ENCODE measurements at places on chromosomes 6 and 20.
A peak's percentile ranks its signal among the peaks of the same experiment; 100 is the strongest.

DNA sequence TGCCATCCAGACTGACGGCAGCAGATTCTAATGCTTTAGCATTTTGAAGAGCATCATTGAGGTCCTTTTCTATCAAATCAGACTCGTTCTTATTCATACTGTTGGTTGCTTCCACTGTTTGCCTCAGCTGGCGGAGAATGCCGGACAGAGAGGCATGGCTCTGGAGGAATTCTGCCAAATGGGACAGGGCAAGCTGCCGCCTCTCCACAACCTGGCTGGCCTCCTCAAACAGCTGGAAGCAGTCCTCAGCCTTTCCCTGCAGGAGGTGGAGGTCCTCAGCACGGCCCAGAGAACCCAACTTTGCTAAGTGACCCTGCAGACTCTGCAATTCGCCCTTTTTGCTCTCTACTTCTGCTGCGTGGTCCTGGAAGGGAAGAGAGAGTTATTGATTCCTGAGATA, 220.5 kb downstream of the SYNE1 start:
- DNase-seq: no peak

- no peak for DNase-seq
Observed at GRCh38 chr6:169155481-169155880, 98.2 kb downstream of the THBS2 start.

GRCh38 chr20:58584881-58585752, 66.0 kb upstream of the STX16 start:
- no peak for DNase-seq

DNA sequence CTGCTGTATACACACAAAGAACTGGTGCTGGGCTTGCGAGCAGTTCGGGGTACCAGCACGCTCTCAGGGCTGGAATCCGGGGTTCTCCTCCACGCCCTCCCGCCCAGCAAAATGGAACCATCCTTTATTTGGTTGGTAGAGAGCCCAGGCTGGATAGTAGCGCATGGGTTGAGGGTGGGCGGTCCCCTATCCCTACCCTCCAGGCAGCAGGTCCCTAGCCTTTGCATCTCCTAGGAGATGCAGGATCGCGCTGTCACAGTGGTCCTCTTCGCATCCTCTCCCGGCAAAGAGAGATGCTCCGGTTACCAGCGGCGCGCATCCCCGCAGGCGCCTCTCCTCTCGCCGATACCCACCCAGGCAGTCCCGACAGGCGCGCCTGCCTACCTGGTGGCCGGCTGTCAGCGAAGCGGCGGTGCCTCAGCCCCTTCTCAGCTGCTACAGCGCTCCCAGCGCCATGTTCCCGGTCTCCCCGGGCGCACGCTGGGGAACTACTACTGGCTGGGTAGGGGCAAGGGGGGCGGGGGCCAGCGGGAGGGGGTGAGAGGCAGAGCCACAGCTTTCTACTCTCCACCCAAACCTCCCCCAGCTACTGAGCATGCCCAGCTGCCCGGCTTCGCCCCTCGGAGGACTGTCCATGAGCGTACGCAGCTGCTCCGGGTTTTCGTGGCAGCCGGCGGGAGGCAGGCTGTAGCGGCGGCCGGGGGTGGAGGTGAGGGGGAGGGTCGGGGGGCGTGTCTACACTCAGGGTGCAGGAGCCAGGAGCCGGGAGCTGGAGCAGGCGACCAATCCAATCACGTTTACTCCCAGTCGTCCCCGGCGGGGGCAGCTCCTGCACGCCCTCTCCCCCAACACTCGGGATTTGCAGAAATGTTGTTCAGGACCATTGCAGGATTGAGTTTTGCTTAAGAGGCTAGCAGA, at the start of gene PAK5:
Gene PAK5 (minus strand): TSS at position 699 of the 918 bp plus-strand sequence. CDS start 194,748 bp downstream, outside the sequence.
- DNase-seq: no peak

DNA sequence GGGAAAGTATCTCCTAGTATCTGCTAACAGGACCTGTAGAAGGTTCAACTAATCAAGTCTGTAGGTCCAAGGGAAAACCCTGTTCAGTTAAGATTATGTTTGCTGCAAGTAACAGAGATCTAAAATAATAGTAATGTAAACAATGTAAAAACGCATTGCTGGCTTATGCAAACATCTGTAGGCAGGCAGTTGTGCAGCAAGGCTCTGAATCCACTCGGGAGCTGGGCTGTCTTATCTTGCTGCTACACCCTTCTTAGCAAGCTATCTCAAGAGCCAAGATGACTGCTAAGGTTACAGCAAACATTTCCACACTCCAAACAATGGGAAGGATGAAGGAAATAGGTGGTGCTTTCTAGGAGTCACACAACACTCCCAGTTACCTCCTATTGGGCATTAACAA, 397.3 kb upstream of the NRSN1 start:
- DNase-seq: no peak

- DNase-seq: peak; percentile 51
Observed at GRCh38 chr6:30450909-30451841, 38.1 kb upstream of the HLA-E start.

GRCh38 chr6:14763139-14763538, 482.7 kb upstream of the JARID2 start:
- DNase-seq: no peak

- no peak for DNase-seq
Observed at GRCh38 chr6:158500016-158500735, 59.7 kb upstream of the TMEM181 start.

DNA sequence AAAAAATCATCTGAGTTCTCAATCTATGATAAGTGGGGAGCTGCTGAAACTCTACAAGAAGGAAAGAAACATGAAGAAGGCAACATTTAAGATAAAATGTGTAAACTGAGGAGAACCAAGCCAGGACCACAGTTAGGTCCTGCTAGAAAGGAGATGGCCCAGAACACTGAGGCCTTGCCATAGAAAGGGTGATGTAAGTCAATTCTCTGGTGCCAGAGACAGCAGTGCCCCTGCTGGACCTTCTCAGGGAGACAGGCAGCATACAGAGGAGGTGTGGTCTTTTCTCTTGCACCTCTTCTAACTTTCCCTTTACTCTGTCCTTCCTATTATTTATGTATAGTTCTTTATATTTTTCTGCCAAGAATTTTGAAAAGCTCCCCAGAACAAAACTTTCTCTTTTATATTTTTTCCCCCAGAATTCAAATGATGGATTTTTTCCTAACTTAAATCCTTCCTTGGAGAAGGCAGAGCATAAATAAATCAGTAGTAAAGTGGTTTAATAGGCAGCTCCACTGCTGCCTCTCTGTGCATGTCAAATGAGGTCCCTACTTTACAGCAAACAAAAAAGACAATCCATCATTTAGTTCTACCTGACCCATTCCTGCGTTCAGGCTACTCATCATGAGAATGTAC, 9.0 kb downstream of the UQCC2 start:
- DNase-seq: peak; percentile 54

GRCh38 chr20:53186635-53187034, 214.5 kb downstream of the TSHZ2 start:
- DNase-seq: no peak

DNA sequence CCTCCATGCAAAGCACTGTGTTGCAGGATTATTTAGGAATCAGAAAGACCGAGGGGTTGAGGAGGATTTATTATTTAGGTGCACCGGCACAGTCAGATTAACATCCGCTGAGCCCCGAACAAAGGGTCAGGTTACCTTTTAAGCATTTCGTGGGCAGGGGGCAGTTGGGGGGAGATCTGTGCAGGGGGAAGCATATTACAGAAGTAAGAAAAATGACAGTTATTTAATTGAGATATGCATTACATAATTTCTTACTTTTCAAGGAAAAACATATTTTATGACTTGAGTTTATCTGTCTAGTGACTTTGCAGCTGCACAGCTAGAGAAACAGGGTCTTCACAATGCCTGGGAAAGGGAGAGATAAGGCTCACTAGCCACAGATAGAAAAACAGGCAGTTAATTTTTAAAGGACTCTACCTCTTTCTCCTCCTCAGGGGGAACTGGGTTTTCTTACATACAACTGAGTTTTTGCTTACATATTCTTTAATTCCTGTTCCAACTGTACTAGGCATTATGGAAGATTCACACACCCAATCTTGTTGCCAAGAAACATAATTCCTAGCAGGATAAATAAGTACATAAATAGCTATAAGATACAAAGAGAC, 1.7 kb upstream of the HINT3 start:
- no peak for DNase-seq

DNA sequence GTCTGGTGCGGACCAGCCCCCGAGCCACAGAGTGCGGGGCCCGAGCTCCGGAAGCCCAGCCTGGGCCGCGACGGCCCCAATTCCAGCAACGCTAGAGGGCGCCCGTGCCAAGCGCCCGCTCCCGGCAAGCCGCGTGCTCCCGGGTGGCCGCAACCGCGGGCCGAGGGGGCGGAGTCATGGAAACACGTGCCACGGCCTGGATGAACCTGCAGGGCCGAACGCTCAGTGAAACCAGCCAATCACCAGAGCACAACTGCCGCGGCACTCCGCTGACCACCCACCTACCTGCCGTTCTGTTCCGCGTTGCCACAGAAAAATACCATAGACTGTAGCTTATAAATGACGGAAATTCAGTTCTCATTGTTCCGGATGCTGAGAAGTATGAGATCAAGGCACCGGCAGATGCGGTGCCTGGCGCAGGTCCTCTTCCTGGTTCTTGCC, 85.7 kb upstream of the FOXC1 start:
- peak; percentile 83 for DNase-seq

DNA sequence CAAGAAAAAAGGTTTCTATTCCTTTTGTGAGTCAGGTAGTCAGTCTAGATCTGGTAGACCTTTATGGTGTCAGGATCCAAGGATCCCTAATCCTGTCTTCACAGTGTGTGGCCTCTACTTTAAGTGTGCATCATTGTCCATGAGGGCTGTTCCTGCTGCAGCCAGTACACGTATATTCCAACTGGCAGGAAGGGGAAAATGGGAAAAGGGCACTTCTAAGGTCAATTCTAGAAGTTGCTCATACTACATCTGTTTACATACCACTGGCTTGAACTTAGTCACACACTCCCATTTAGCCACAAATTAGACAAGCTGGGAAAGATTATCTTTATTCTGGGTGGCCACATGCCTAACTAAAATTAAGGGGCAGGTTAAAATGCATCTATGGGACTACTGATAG, 9.7 kb upstream of the MMS22L start:
- no peak for DNase-seq

- DNase-seq: no peak
Observed at GRCh38 chr6:64141680-64142079, 506.1 kb downstream of the PHF3 start.

GRCh38 chr6:133953634-133954415, 801 bp downstream of the TBPL1 start:
- no peak for DNase-seq

DNA sequence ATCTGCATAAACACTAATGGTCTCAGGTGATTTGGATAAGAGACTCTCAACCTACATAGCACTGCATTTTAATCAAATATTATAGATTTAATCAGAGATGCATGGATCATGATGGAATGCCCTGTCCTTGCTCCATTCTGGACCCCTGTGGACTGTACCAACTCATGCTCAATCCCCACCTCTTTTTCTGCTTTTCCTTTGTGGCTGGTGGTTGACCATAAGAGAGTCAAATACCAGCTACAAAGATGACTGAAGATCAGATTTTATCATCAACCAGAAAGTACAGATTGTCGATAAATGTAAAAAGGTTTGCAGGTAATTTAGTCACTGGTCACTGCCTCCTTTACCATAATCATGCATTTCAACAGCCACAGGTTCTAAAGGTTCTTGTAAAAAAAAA, 116.2 kb downstream of the ME1 start:
- DNase-seq: no peak

DNA sequence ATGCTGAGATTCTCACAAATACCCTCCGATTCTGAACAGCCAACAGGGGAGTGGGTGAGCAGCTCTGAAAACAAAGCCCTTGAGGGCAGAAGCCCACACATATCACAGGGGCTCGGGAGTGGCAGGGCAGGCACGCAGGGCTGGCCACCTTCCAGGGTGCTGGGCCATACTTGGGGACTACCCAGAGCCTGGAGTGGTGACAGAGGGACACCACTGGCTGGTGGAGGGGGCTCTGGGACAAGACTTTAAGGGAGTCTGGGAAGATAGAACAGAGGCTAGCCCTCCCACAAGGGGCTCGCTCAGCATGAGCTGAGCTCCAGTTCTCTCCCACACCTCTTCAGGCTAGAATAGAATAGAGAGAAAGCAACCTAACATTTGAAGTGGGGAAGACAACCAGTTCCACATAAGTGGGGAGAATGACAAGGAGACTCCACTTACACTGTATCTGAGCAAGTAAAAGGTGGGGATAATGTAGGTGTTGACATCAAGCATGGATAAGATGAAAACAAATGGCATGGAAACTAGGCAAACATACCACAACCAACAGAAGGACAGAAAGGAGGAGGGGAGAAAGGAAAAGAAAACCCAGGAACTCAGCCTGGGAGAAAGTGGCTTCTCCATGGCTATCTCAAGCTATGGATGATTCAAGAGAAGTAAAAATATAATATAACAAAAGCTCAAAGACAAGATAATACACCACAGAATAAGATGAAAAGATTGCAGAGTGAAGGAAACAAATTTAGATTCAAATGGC, 7.0 kb downstream of the PPIL1 start:
- no peak for DNase-seq

GRCh38 chr6:25746968-25747367, 7.6 kb upstream of the SLC17A4 start:
- no peak for DNase-seq

GRCh38 chr20:21681922-21682318, 23.5 kb upstream of the PAX1 start:
- no peak for DNase-seq

- no peak for DNase-seq
Observed at GRCh38 chr20:745683-746301, 22.5 kb downstream of the SLC52A3 start.

DNA sequence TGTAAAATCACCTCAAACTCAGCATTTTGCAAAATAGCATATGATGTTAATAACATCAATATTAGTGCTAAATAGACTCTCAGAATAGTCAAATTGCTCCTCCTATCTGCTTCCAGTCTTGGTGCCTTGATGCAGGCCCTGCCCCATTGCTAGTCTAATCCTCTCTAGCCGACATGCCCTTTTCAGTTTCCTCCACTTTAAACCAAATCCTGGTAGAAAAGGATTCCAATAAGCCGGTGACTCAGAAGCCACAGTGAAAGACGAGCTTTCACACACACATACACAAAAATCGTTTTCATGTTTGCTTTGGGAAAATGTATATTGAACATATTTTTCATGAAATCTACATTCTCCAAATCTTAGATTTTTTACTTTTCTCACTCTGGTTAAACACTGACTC, 203.1 kb downstream of the LMBRD1 start:
- DNase-seq: no peak

GRCh38 chr20:34233687-34234086, 7.5 kb upstream of the ASIP start:
- no peak for DNase-seq

GRCh38 chr6:129698430-129698829, 11.5 kb downstream of the ARHGAP18 start:
- no peak for DNase-seq

DNA sequence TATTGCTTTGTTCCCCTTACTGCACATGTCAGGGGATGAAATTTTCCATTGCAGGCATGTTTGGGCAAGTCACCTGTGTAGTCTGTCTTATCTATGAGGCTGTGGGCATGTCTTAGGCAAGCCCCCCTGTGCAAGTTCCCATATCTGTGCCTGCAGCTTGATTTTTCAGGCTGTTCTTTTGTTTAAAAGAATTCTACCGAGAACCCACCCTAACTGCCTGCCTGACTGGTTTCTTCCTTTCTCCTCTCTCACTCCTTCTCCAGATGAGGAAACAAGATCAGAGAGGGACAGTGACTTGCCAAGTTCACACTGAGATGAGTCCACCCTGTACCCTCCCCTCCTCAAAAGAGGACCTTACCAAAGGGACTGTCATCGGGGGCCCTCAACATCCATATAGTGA, 11.0 kb downstream of the TREML2 start:
- DNase-seq: no peak

All from CD4-positive, alpha-beta T cell treated with Interferon alpha-2 for 1 hour (primary cell).